GM23248 (cell line): ENCODE measurements at places on chromosomes 2 and 18.

DNA sequence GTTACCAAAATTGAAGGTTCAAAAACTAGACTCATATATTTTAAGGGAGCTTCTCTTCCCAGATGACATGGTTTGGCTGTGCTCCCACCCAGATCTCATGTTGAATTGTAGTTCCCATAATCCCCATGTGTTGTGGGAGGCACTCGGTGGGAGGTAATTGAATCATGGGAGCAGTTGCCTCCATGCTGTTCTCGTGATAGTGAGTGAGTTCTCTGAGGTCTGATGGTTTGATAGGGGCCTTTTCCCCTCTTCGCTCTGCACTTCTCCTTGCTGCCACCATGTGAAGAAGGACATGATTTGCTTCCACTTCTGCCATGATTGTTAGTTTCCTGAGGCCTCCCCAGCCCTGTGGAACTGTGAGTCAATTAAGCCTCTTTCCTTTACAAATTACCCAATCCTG is 140.1 kb downstream of the MAIP1 start:
- DNase-seq, result no peak

- DNase-seq, result no peak
Measured at GRCh38 chr2:7824211-7824610, 857.6 kb upstream of the ID2 start.

GRCh38 chr2:242011991-242012764 is 142.6 kb downstream of the RTP5 start:
- DNase-seq, result no peak

- DNase-seq, result no peak
Measured at GRCh38 chr2:219563271-219563928, 7.9 kb downstream of the OBSL1 start.

DNA sequence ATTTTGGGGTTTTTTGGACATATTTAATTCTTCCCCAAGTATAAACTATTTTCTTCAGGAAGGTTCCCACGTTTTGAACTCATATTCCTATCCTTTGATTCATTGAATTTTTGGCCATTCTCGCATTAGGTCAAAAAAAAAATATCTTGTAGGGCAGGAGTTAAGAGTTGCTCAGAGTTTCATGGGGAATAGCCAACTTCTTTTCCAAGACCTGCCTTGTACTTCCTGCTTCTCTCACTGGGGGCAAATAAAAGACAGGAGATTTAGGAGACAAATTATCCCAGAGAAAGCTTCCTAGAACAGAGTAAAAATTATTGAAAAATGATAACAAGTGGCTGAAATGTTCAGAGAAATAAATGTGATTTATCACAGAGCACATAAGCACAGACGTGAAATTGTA is 55.2 kb upstream of the BCL11A start:
- DNase-seq, result no peak

DNA sequence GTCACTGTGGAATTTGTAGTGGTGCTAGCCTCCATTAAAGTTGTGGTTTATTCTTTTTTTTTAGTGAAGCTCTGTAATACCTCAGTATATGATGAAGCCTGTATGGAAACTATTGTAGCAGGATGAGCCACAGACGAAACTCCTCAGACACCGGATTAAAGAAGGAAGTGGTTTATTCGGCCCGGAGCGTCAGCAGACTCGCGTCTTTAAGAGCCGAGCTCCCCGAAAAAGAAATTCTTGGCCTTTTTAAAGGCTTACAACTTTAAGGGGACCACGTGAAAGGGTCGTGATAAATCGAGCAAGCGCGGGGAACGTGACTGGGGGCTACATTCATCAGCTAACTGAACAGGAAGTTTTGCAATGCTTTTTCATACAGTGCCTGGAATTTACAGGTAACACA is 8.1 kb upstream of the CCL20 start:
- no peak for DNase-seq

DNA sequence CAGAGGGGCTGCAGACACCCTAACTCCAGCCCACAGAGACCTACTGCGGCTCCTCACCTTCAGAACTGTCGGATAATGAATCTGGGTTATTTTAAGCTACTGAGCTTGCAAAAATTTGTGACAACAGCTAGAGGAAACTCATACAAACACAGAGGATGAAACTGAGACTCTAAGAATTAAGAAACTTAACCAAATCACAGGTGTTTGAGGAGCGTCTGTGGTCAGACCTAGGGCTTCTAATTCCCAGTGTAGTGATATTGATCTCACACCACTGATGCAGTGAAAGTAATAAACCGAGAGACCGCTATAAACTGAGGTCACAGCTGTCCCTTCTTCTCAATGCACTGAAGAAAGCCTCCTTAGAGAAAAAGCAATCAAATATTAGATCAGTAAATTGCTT is 110.1 kb downstream of the RGPD3 start:
- no peak for DNase-seq

DNA sequence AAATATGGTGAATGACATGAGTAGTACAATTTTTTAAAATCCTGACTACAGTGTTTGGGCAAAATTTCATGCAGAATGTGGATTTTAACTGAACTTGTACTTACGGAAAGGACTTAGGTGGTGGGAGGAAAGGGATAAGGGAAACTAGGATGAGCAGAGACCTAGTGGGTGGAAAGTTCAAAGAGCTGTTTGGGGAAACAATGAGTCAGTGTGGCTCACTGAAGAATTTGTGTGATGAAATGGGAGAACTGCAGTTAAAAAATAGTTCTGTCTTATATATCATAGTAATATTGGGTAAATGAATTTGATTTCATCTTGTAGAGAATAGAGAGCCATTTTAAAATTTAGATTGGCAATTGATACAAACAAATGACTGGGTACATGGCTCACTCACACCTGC is 220.1 kb upstream of the CTAGE1 start:
- DNase-seq, result peak; percentile 88
